ENCODE measurements at places on chromosomes 2 and 18. TPM values are rescaled to one million over a fixed set of nuclear protein-coding genes. Genes with fewer than 3 reads are reported as not detected.

DNA sequence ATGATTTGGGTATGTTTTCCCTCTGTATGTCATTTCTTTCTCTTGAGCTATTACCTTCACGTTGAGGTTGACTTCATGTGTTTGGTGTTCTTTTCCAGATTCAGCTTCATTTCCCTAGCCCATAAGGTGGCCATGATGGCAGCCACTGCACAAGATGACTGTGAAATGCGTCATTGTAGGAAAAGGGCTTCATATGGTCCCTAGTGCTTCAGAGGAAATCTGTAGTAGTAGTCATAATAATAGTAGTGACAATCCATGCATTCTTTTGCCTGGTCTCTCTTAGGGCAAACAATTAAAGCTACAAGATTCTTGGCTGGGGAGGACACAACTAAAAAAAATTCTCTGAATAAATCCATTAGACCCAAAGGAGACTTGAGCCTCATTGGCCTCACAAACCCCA is 28.4 kb downstream of the AOX1 start:
- no peak for DNase-seq

GRCh38 chr2:38959466-38959865 is 69.8 kb downstream of the ARHGEF33 start:
- no peak for DNase-seq

- no peak for DNase-seq
Observed at GRCh38 chr2:216495656-216496055, 3.0 kb upstream of the RPL37A start.

- DNase-seq, result no peak
Observed at GRCh38 chr18:22470248-22471235, 52.8 kb upstream of the CTAGE1 start.

- no peak for DNase-seq
Observed at GRCh38 chr18:3852321-3852720, 402.3 kb downstream of the TGIF1 start.

CDH7 gene
- 18.0 TPM for polyA plus RNA-seq

Data from renal cortex interstitium (tissue), 15 donors.